ENCODE measurements at places on chromosomes 13 and 19.

- peak; percentile 59 for DNase-seq
Measured at GRCh38 chr19:4914736-4915501, 5.6 kb downstream of the UHRF1 start.

DNA sequence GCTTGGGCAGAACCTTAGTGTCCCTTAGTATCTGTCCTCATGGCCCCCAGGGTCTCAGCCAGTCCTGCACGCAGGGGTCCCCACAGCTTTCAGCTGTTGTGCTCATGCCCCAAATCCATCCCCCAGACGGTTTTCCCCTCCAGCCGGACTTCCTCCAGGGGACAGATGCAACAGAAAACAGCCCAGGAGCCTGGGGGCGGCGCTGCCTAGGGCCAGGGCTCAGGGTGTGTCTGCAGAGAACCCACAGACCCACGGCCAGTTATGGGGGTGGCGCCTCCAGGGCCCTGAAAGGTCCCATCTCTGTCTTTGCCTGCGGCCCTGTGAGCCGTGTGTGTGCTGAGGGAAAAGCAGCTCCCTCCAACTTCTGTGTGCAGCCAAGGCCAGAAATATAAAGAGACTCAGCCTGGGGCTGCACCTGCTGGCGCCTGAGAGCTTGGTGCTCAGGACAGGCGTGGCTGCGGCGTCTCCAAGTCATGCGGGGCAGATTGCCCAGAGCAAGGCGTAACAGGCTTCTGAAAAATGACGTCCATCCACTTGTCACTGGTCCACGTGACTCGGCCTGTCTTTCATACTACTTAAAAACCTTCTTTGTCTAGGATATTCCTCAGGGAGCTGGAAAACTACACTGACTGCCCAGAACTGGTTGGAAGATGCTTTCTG lies 22.1 kb upstream of the F7 start:
- no peak for DNase-seq

GRCh38 chr13:79405501-79405830 lies 589 bp downstream of the RBM26 start:
- no peak for DNase-seq

- peak; percentile 82 for DNase-seq
Measured at GRCh38 chr19:6092329-6093286, 17.7 kb downstream of the RFX2 start.

- DNase-seq, result no peak
Measured at GRCh38 chr13:25180775-25181537, 8.9 kb upstream of the AMER2 start.

DNA sequence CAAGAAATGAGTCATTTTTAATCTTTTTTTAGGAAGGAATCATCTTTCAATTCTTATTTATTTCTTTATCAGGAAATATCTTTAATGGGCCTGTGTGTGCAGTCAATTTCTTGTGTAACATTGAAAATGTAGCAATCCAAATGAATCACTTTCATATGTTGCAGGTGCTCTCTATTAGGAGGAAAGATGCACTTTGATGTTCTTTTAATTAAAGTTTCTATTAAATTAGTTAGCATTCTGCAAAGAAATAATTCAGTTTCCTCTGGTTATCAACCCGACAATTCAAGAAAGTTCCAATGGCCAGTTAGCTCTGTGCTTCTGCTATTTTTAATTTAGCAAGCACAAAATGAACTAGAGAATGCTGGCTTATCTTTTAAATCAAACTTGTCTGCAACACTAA lies 212.0 kb downstream of the PCDH17 start:
- no peak for DNase-seq

DNA sequence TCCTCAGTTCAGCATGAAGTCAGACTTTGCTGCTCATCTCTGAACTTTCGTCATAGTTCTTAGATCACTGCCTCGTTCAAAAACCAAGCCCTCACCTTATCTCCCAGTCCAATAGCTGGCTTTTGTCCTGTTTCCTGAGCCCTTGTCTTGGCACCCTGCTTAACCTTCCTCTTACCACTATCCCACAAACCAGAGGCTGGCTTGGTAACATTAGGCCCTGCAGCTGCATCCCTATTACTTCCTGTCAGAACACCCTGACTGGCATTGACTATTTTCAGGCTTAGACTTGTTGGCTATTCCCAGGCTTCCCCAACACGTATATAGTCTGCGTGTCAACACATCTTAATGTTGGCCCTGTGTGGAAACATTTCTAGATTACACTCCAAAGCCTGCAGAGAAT lies 172.4 kb downstream of the VWA8 start:
- DNase-seq, result no peak

- no peak for DNase-seq
Measured at GRCh38 chr19:1449467-1450442, at the start of gene APC2. TSS of gene APC2 (plus strand) at chr19:1450121. CDS start at chr19:1453002, 2,881 bp downstream.

DNA sequence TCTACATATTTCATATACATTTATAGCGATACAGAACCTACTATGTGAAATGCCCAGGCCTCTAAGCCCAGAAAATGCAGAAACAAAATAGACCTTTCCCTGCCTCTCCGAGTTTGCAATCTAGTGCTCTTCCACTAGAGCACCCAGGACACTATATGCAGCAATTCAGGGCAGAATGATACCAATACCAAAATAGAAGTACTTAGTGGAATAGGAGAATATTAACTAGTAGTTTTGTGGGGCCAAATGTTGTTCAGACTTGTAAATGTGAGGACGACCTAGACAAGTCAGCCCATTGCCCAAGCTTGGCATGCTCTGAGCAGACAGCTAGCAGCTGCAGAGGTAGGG lies 35.8 kb upstream of the FLT1 start:
- no peak for DNase-seq

DNA sequence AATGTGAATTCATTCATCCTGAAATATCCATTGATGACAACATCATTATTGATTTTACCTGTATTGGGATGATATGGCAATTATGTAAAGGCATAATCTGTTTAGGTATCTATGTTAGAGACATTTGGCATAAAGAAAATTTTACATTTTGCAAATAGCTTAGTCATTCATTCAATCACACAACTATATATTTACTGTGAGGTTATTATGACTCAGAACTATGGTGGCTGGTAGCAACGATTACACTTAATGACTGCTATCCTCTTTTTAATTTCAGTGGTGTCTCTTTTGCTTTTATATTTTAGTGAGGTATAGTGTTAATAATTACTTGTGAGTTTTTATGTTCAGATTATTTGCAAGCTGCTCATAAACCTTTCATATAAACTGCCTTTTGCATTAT lies 955.9 kb downstream of the SLITRK6 start:
- DNase-seq, result no peak

GRCh38 chr13:38763446-38764381 lies 76.8 kb downstream of the FREM2 start:
- DNase-seq, result no peak

GRCh38 chr13:99265162-99265800 lies 7.1 kb upstream of the GPR18 start:
- no peak for DNase-seq

- no peak for DNase-seq
Measured at GRCh38 chr13:74574964-74575728, 440.9 kb upstream of the KLF12 start.

DNA sequence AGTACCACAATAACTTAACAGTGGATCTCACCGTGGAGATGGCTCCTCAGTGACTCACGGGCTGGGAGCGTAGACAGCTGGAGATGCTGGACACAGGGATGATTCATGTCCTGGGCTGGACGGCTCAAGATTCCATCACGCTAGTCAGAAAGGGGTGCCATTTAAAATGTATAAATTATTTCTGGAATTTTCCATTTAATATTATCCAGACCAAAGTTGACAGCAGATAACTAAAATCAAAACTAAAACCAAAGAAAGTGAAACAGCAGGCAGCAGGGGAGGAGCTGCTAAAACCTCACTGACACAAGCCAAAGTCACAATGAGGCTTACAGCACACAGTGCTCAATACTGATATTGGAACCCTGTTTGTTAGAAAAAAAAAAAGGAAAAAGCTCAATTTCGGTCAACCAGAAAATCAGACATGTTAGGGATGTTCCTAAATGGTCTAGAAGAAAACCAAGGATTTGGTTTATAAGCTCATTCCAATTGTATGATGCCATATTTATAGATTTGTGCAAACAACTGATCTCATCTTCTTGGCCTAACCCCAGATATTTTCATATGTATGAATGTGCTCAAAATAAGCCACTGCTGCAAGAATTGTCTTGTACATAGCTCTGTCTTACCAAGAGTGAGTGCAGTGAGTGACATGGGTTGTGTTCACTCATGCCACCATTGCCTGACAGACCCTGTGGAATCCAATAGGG lies 111.8 kb downstream of the SACS start:
- no peak for DNase-seq

- DNase-seq, result no peak
Measured at GRCh38 chr13:50213526-50213925, 198.3 kb downstream of the KCNRG start.

- no peak for DNase-seq
Measured at GRCh38 chr19:342801-343421, 1.7 kb downstream of the MIER2 start.

DNA sequence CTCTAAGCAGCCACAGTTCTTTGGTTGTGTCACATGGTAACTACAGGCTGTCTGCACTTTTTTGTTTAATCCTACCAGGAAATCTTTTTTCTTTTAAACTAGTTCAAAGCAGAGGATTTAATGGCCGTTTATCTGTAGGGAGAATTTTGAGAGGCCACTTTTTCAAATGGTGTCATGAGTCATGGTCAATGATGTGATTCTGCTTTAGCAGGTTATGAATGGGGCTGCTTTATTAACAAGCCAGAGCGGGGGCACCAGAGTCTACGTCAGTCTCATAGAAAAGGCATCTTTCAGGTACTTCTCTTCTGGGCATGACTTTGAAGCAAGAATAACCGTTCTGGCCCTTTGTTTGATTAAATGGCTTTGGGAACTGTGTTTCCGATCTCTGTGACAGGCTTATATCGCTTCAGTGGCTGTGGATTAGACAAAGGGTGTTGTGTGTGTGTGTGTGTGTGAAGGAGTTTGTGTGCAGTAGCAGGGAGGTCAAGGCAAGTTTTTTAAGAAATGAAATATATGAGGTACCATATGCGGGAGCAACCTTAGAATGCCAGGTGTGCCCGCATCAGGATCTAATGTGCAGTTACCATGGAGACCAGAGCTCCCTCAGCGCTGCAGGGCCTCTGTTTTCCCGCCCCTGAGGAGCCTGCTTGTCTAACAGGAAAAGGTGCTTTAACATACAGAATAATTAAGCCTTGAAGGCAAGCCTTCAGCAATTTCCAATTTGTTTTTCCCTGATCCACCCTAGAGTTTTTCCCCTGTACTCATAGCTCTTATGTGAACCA lies 120.5 kb downstream of the KATNAL1 start:
- no peak for DNase-seq

DNA sequence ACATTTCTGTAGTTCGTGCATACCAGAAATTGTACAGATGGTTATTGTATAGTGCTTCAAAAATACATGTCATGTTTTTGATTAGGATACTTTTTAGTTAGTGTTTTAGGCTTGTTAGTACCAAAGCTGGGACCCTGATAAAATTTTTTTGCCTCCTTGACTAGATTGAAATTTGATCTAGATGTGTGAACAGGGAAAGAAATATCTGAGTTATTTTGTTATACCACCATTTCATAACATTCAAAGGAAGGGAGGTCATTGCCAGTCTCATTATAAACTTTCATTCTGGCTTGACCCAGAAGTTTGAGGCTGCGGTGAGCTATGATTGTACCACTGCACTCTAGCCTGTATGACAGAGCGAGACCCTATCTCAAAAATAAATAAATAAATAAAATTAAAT lies 9.0 kb downstream of the LMO7 start:
- no peak for DNase-seq

- DNase-seq, result no peak
Measured at GRCh38 chr19:49499030-49499670, 2.9 kb downstream of the RPS11 start.

GRCh38 chr19:4556597-4557127 lies 2.8 kb downstream of the SEMA6B start:
- no peak for DNase-seq

- no peak for DNase-seq
Measured at GRCh38 chr13:37788346-37788745, 81.2 kb downstream of the TRPC4 start.

GRCh38 chr19:49441210-49441959 lies at the start of gene SLC17A7:
TSS of gene SLC17A7 (minus strand) at chr19:49441527. CDS start at chr19:49441379, 148 bp downstream.
- DNase-seq, result no peak

- no peak for DNase-seq
Measured at GRCh38 chr19:3243819-3244700, 19.6 kb downstream of the CELF5 start.

DNA sequence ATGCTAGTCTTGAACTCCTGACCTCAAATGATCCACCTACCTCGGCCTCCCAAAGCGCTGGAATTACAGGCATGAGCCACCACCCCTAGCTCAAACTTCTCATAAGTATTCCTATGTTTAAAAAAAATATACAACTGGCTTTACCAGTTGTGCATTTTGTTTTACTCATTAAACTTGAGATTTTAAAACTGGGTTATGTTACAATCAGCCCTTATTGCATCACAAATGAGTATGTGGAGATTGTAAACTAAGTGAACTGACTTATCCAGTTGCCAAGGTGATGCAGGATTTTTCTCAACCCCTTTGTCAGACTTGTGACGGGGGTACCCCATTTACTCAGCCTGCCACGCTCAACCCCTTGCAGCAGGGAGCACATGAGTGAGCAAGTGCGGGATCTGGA lies 14.4 kb upstream of the GTF2F2 start:
- no peak for DNase-seq

DNA sequence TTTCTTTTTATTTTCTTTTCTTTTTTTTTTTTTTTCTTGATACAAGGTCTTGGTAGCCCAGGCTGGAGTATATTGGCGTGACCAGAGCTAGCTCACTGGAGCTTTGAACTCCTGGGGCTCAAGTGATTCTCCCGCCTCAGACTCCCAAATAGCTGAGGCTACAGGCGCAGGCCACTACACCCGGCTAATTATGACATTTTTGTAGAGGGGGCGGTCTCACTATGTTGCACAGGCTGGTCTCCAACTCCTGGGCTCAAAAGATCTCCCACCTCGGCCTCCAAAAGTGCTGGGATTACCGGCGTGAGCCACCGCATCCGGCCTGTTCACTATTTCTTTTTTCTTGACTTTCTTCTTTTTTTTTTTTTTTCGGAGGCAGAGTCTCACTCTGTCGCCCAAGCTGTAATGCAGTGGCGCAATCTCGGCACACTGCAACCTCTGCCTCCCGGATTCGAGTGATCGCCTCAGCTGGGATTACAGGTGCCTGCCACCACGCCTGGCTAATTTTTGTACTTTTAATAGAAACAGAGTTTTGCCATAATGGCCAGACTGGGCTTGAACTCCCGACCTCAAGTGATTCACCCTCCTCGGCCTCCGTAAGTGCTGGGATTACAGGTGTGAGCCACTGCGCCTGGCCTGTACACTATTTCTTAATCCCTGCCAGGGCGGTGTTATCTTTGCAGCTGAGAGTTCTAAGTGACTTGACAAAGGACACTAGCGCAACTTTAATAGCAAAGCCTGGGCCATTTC lies 37.1 kb upstream of the LSM14A start:
- no peak for DNase-seq

- no peak for DNase-seq
Measured at GRCh38 chr13:112061367-112062061, 5.4 kb upstream of the SOX1 start.

- no peak for DNase-seq
Measured at GRCh38 chr13:97101912-97102708, 107.8 kb upstream of the OXGR1 start.

- DNase-seq, result no peak
Measured at GRCh38 chr19:18656337-18657086, 19.7 kb downstream of the KLHL26 start.
